ENCODE measurements at places on chromosomes 2 and 18.

GRCh38 chr2:132979339-132980093 is 309.5 kb upstream of the LYPD1 start:
- DNase-seq, result no peak

GRCh38 chr2:240369801-240370585 is 65.5 kb upstream of the GPC1 start:
- peak; percentile 94 for DNase-seq

GRCh38 chr2:210475706-210476105 is 853 bp downstream of the LANCL1 start:
- no peak for DNase-seq

GRCh38 chr2:202950592-202950991 is 38.5 kb downstream of the CARF start:
- peak; percentile 20 for DNase-seq

DNA sequence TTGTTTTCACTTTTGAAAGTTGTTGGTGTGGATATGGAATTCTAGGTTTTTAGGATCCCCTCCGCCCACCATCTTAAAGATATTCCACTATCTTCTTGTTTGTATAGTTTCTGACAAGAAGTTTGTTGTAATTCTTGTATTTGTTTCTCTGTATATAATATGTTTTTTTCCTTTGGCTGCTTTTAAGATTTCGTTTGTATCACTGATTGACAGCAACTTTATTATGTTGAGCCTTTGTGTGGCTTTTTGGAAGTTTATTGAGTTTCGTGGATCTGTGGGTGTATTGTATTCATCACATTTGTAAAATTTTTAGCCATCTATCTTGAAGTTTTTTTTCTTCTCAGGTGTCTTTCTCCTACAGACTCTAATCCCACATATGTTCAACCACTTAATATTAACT is 200.1 kb downstream of the MCFD2 start:
- DNase-seq, result no peak

DNA sequence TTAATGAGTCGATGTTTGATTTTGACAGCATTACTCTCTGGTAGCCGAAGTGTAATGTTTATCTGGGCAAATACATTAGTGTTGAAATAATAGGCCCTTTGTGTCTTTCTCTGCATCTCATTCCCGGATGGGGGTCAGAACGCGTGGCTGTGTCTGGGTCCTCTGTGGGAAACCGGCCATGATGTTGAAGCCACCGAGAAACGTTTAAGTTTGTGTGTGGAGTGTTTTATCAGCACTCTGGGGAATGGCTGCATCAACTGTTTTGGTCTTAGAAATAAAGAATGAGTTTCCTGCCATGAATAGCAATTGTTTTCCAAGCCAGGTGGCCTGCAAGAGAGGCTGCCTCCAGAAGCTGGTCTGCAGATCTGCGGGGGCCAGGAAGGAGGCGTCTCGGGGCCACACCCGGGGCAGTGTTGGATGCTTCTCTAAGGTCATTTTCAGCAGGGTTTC is 69.7 kb downstream of the RNF144A start:
- DNase-seq, result no peak

- DNase-seq, result peak; percentile 94
Measured at GRCh38 chr2:9191041-9191481, 15.6 kb upstream of the ASAP2 start.

GRCh38 chr18:9120796-9121195 is 15.8 kb upstream of the ANKRD12 start:
- DNase-seq, result no peak

- peak; percentile 18 for DNase-seq
Measured at GRCh38 chr2:160486341-160486740, 7.3 kb downstream of the RBMS1 start.

GRCh38 chr2:171004363-171004762 is 75.3 kb downstream of the GORASP2 start:
- DNase-seq, result no peak

- no peak for DNase-seq
Measured at GRCh38 chr2:43080571-43081021, 145.8 kb downstream of the ZFP36L2 start.

- no peak for DNase-seq
Measured at GRCh38 chr2:48174503-48174902, 268.2 kb upstream of the FBXO11 start.

- peak; percentile 98 for DNase-seq
Measured at GRCh38 chr2:45173513-45173912, 164.3 kb upstream of the SIX2 start.

DNA sequence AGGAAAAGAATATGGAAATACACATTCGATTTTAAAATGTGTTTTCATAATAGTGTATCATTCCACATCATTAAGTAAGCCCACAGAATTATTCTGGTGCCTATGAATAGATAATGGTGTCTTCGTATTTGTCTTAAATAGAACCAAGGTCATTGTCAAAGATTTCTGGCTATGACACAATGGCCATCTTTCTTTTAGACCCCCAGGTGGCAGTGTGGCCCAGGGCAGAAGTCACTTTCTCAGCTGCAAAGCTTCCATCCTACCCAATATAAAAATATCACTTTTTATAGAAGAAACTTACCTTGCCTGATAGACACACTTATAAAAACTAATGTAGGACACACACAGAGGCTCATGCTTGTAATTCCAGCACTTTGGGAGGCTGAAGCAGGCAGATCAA is 57.5 kb downstream of the ZRANB3 start:
- DNase-seq, result peak; percentile 14

DNA sequence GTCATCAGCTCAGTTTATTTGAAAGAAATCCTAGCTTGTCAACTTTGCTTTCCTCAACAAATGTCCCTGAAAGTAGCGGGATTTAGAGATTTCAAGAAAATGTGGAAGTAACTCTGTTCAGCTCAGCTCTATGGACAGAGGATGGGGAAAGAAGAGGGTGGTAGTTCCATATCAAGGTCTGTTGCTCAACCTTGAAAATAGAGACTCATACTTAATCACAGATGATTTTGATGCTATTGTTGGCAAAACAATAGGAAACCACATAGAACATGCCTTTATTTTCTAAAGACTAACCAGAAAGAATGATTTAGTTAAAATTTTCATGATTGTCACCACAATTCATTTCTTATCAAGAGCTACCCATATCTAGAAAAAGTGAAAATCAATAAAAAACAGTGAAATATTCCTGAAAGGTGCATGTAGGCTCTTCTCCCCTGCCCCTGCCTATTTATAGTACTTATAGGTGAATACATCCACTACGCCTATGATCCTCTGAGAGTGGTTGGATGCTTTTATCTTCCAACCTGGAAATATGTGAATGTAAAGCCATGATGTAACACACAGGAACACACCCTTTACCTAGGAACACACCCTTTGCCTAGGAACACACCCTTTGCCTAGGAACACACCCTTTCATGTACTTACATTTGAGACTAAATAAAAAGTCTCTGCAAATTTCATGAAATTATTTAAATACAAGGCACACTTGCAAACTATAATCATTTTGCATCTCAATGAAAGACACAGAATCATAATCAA is 65.8 kb downstream of the ETAA1 start:
- no peak for DNase-seq

- DNase-seq, result no peak
Measured at GRCh38 chr18:13179566-13180113, 38.9 kb upstream of the LDLRAD4 start.

- DNase-seq, result no peak
Measured at GRCh38 chr2:120442541-120442922, 96.6 kb downstream of the INHBB start.

DNA sequence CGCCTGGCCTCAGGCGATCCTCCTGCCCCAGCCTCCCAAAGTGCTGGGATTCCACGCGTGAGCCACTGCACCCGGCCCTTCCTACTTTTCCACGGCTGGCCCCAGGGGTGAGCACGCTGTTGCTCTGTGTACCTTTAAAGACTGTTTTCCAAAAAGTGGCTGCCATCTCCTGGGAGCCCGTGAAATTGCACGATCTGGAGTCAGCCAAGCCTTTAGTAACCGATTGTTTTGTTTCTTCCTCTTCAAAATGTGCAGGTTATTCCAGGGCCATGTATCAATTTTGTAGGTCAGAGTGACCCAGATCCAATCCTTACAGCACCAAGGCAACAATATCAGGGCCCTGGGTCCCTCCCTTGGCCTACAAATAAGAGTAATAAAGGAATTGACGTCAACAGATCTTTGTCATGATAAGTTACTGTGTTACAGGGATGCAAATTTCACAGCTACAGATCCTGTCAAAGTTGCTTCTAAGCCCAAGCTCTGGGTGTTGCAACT is 135.6 kb upstream of the ZNF236 start:
- DNase-seq, result peak; percentile 44

- no peak for DNase-seq
Measured at GRCh38 chr18:57947117-57947516, 96.9 kb upstream of the NEDD4L start.
